Caudate nucleus (tissue), 63 donors: ENCODE measurements at places on chromosomes 1 and 21.

GRCh38 chr1:158002631-158003405 lies 9.4 kb downstream of the KIRREL1 start:
- no peak for DNase-seq

DNA sequence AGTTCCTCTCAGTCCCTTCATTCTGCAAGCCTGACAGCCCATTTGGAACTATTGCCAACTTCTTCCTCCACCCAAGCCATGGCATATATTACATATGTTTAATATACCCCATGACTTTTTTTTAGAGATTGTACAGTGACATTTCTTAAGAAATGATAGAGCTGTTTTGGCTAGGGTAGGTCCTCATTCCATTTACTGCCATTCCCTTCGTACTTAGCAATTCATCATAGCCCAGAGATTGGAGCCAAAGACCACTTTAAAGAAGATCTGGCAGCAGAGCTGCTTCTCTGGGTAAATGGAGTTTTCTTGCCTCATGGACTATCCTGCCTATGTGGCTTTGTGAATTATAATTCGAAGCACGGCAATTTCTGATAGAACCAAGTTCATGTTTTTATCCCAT lies 93.4 kb downstream of the ST3GAL3 start:
- DNase-seq = no peak

DNA sequence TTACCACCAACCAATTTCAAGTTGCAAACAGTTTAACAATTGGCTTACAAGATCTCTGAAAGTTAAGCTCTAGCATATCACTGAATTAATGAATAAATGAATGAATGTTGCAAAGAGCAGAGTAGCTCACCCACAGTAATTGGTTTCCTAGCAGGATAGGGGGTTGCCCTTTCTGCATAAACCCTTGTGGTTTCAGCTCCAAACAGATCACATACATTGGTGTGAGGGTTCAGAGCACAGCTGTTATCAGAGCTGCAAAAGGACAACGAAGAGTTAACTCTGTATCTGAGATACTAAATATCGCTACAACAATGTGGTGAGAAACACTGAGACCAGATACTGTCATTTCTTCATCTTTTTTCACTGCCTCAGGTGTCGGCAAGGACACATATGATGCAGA lies 46.6 kb downstream of the NTNG1 start:
- no peak for DNase-seq

DNA sequence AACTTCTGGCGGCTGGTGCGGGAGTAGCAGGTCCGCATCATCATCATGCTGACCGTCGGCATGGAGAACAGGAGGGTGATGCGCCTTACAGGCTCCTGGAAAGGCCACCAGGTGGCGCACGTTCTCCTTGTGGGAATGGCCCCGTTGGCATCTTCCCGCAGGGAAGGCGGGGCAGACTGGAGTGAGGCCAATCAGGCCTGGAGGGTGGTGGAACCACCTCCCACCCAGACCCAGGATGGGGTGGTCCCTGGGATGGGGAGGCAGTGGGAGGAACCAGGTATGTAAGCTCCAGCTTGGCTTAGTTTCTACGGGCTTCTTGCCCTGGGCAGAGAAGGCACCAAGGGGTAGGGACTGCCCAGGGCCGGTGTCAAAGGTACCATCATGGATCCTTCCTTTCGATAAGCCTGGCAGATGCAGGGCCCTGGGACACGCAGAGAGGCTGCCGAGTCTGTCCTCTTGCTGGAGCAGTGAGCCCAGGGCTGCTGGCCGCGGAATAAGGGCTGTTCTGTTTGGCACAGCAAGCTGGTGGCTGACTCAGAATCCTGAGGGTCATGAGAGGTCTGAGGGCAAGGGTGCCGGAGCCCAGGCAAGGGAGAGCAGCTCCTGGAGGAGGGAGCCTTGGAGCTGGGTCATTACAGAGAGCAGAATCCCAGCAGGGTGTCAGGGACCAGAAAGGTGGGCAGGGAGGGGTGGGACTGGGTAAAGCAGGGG lies 8.7 kb upstream of the LGR6 start:
- no peak for DNase-seq

DNA sequence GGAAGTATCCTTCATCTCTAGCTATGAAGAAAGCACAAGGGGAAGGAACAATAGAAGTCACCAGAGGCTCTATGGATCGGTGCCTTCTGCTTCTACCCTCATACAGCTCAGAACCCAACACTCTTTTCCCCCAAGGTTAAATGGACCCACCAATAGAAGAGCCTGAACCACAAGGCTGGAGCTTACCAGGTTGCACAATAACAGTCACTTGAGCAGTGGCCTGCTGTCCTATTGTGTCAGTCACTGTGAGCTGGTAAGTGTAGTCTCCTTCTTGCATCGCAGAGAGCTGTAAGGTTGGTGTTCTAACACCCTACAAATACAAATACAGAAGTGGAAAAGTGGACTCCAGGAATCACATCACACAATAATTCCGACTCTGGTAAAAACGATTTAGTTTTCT lies 103.0 kb downstream of the KIAA0319L start:
- DNase-seq = no peak

DNA sequence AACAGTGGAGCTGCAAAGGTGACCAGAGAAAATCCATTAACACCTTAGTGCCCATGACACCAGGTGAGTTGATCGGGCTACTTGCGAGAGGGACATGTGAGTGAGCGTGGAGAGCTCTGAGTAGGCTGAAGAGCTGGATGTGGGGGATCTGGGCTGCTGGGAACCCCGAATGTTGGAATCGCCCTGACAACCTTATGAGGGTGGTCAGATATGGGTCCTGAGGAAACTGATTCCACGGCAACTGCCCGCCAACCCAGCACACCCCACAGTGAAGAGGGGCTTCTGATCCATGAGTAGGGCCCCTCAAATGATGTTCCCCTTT lies 705 bp upstream of the QSOX1 start:
- no peak for DNase-seq
